ENCODE measurements at places on chromosomes 2 and 18. TPM values are rescaled to one million over a fixed set of nuclear protein-coding genes. Genes with fewer than 3 reads are reported as not detected.

GRCh38 chr2:3602553-3603339 lies 7.8 kb downstream of the COLEC11 start:
- H3K27me3 ChIP-seq = peaks cover 12% of the 10 kb centered on the region
- DNase-seq = no peak

DNA sequence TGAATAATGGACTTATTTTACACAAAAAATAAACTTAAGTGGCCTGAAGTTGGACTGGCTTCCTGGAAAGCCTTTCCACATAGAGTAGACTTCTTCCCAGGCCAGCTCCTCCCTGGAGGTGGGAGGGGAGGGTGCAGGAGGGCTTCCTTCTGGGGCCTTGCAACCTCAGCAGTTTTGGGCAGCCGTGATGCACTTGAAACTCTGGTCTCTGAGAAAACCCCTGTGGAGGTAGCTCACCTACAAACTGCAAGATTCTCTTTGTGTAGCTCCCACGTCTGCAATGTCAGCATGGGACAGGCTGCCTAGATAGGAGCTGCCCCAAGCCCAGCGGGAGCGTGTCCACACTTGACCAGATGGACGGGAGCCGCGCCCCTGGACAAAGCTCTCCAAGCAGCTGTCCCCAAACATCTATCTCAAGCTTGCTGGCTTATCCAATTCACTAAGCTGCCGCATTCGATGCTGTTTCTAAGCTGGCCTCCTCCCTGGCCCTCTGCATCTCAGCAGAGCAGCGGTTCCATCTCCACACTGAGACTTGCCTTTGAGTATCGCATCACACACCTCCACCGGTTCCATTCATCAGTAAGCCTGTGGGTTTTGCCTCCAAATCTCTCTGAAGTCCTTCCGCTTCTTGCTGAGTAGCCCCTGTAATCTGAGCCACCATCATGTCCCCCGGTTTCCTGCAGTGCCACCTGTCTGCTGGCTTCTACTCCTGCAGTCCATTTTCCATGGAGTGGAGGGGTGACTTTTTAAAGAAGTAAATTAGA lies 1.6 kb upstream of the LPIN1 start:
- peaks cover 13% of the 10 kb centered on the region for H3K27me3 ChIP-seq
- peak overlapping the region; percentile 23 for H3K4me3 ChIP-seq
- H3K36me3 ChIP-seq = peaks cover 8% of the 10 kb centered on the region
- DNase-seq = peak; percentile 25

Gene SAG
- not detected for total RNA-seq

DNA sequence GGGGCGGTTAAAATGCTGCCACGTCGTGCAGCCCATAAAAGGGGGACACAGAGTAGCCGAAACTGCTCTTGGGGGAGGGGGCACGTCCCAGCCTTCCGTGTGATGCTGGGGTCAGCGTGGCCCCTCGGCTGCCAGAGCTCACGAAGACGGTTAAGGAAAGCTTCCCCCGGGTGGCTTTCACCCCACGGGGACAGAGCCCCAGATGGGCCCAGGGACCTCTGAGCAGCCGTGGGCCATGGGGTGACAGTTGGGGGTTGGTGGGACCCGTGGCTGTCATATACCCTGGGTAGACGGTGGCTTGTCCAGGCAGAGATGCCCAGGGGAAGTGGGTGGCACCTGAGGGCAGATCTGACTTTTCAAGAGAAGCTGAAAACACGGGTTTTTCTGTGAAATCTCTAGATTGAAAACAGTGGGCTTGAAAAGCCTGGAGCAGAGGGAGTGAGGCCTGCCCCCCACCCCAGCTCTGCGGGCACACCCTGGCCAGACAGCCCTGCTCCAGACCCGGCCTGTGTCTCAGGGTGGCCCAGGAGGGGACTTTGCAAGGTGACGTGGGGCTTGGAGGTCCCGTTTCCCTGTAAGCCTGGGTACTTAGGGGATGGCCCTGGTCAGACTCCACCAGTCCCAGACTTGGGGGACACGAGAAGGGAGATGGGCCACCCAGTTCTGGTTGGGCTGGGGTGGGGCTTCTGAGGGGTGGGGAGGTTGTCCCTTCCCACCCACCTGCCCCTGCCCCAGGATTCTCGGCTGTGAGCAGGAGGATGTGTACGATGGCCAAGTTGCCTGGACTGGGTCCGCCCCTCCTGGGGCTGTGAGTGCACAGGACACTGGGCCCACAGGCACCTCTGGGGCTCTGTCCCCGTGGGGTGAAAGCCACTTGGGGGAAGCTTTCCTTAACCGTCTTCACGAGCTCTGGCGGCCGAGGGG lies 652 bp downstream of the NEU4 start:
- DNase-seq = no peak
- peak overlapping the region; percentile 20 for H3K27ac ChIP-seq
- no peaks in the 10 kb centered on the region for H3K36me3 ChIP-seq

Gene CYP27A1
- 9.0 TPM for total RNA-seq

DNA sequence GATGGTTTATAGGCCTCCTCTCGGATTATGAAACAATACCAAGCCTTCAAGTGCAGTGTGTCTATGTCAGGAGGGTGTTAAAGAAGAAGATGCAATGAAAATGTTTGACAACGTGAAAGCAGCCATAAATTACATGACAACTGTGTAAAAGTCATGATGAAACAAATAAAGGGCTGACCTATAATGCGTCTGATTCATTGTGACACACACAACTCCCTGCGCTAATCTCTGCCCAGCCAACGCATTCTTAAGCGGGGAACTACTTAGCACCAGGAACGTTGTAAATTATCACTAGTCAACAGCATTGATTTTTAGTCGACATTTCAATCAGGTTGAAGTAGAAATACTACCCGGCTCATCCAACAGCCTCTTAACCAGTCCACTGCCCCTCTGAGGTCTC lies 26.8 kb downstream of the BCL11A start:
- no peak overlapping the region for H3K4me3 ChIP-seq
- no peak overlapping the region for H3K27ac ChIP-seq
- no peaks in the 10 kb centered on the region for H3K36me3 ChIP-seq
- H3K4me1 ChIP-seq = peaks cover 22% of the 10 kb centered on the region

Gene MORN2
- 11.3 TPM for total RNA-seq

GRCh38 chr2:94964193-94964592 lies 61.3 kb upstream of the MAL start:
- DNase-seq = no peak
- H3K27me3 ChIP-seq = peaks cover 1% of the 10 kb centered on the region
- no peaks in the 10 kb centered on the region for H3K36me3 ChIP-seq
- H3K27ac ChIP-seq = no peak overlapping the region
- H3K4me3 ChIP-seq = no peak overlapping the region

GRCh38 chr18:11760498-11761167 lies 71.6 kb downstream of the GNAL start:
- no peak for DNase-seq
- no peak overlapping the region for H3K27ac ChIP-seq
- H3K27me3 ChIP-seq = peaks cover 2% of the 10 kb centered on the region
- no peak overlapping the region for H3K4me3 ChIP-seq
- H3K4me1 ChIP-seq = peaks cover 7% of the 10 kb centered on the region

DNA sequence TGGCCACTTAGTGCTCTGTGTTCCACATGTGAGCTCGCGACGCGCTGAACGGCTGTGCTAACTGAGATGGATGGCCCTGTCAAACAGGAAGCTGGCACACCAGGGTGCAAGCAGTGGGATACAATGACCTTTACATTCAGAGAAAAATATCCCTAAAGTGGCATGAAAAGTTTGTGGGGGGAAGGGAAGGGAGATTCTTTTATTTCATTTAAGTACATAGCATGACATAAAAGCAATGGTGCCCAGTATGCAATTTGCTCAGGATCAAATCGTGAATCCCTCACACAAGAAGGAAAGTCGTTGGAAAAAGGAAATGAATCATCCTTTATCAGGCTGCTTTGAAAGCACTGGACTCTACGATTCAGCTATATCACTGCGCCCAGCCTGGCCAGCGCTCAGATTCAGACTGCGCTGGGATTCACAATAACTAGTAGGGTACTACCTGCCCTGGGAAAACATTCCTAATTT lies 26.0 kb downstream of the SATB2 start:
- no peak for DNase-seq
- no peak overlapping the region for H3K4me3 ChIP-seq
- peaks cover 5% of the 10 kb centered on the region for H3K4me1 ChIP-seq

DNA sequence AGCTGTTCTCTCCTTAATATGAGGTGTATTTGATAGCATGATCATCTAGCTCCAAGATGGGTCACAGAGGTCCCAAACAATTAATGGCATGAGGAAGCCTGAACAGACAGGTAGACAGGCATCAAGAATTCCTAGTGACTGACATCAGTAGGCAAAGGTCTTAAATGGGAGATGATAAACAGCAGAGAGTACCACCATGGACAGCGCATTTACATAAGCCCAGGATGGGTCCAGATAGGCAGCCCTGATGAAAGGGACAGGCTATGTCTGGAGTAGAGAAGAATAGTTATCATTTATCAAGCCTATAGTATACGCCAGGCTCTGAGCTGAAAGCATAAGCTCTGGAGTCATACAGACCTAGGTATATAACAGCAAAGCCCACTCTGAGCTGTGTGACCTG lies 434.7 kb upstream of the SETBP1 start:
- no peak overlapping the region for H3K27ac ChIP-seq
- no peak for DNase-seq
- H3K4me1 ChIP-seq = no peaks in the 10 kb centered on the region
- no peaks in the 10 kb centered on the region for H3K27me3 ChIP-seq
- no peaks in the 10 kb centered on the region for H3K36me3 ChIP-seq
- H3K4me3 ChIP-seq = no peak overlapping the region

Gene HOXD1
- total RNA-seq = 3.8 TPM

- no peak overlapping the region for H3K27ac ChIP-seq
- no peak overlapping the region for H3K4me3 ChIP-seq
- H3K36me3 ChIP-seq = peaks cover 5% of the 10 kb centered on the region
These were observed 100.0 kb upstream of the HDAC4 start for GRCh38 chr2:239500574-239501550.

- H3K36me3 ChIP-seq = no peaks in the 10 kb centered on the region
- H3K4me1 ChIP-seq = peaks cover 31% of the 10 kb centered on the region
- DNase-seq = no peak
These were observed 166.3 kb downstream of the MREG start for GRCh38 chr2:215847056-215847455.

Gene CCDC85A
- total RNA-seq = 16.4 TPM

Gene MZT2A
- total RNA-seq = 148 TPM

DNA sequence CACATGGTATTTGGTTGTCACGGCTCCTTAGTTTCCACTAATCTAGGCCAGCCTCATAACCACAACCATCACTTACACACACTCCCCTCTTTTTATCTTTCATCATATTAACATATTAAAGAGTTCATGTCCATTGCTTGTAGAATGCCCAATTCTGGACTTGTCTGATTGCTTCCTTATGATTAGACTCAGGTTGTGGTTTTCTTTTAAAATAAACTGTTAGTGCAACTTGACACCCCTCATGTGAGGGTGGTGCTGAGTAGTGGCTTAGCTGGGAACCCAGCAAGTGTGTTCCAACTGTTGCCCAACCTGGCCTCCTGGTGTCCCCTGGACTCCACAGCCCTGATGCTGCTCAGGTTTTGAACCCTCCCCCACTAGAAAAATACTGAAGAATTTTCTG lies 20.1 kb upstream of the CD207 start:
- peaks cover 20% of the 10 kb centered on the region for H3K4me1 ChIP-seq
- DNase-seq = no peak
- H3K27ac ChIP-seq = no peak overlapping the region
- H3K4me3 ChIP-seq = no peak overlapping the region

- no peak overlapping the region for H3K27ac ChIP-seq
- H3K36me3 ChIP-seq = no peaks in the 10 kb centered on the region
- no peaks in the 10 kb centered on the region for H3K27me3 ChIP-seq
- DNase-seq = no peak
- H3K4me3 ChIP-seq = no peak overlapping the region
These were observed 46.9 kb upstream of the GREB1L start for GRCh38 chr18:21194871-21195771.

DNA sequence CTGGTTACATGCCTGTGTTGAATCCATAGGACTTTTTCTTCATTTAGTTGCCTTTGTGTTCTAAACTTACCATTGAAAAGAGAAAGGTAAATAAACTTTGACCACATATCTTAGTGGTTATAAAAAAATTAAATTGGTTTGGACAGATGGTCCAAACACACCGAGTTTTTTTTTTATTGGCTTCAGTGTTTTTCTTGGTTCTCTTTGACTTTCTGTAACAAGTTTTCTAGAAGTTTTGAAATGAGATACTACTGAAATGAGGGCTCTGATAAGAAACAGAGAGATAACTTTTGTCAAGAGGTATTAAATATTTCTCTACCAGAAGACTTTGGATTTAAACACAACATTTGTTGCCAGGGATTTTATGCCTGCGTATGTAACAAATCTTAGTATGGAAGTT lies 20.7 kb downstream of the SPTBN1 start:
- peaks cover 71% of the 10 kb centered on the region for H3K4me1 ChIP-seq
- H3K4me3 ChIP-seq = no peak overlapping the region
- no peak for DNase-seq

Data from endothelial cell (in vitro differentiated cells).